Trophoblast cell (in vitro differentiated cells and primary cell): ENCODE measurements at places on chromosomes 5 and 9.

DNA sequence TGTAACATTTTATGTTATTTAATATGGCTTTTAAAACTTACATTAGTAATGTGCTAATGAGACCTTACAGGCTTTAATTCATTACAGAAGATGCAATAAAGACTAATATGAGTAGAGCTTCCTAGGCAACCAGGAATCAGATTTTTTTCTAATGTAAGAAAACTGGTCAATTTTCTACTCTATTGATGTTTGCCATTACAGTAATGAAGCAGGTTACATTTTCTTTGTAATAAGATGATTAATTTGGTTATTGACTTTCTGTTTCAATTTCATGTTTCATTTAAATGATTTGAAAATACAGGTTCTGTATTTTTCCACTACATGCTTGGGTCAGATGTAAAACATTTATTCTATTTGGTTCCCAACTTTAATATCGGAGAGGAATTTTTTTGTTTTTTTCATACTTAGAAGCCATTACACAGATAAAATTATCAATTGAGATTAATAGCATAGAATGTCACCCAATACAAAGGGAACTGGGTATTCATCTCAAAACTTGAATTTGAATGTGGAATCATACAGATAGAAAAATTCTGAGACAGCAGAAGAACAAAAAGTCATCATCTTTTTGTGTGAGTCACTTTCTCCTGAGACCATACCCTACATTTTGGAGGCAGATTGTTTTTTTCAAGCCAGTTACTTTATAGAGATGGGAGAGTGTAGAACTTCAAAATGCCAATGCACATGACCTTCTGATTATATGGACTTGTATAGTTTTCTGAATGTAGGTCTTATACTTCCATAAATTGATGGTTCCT is 133.6 kb upstream of the HMHB1 start:
- H3K27ac ChIP-seq: no peak overlapping the region
- no peaks in the 10 kb centered on the region for H3K27me3 ChIP-seq
- no peaks in the 10 kb centered on the region for H3K4me1 ChIP-seq
- H3K36me3 ChIP-seq: no peaks in the 10 kb centered on the region
- DNase-seq: no peak

DNA sequence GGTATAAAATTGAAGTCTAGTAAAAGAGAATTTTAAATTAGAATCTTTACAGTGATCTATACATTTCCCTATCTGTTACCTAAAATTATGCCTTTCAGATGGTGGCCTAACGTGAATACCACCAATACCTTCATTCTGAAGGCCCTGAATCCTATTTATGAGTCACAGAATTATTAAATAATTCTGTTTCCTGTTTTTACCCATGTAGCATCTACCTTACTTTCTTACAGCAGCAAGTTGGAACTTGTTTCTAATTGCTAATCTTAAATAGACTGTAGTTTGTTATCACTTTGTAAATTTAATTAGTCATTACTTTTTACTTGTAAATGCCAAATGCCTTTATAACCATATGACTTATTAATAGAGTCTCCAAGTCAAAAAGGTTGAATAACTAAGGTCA is 135.0 kb downstream of the PDE4D start:
- no peak overlapping the region for H3K4me3 ChIP-seq
- H3K27ac ChIP-seq: no peak overlapping the region
- H3K4me1 ChIP-seq: no peaks in the 10 kb centered on the region
- H3K36me3 ChIP-seq: no peaks in the 10 kb centered on the region

- no peaks in the 10 kb centered on the region for H3K27me3 ChIP-seq
- no peak for DNase-seq
- H3K4me1 ChIP-seq: no peaks in the 10 kb centered on the region
- no peak overlapping the region for H3K27ac ChIP-seq
- H3K4me3 ChIP-seq: no peak overlapping the region
- no peaks in the 10 kb centered on the region for H3K36me3 ChIP-seq
These were observed 111.1 kb downstream of the SGCD start for GRCh38 chr5:156438076-156438475.

DNA sequence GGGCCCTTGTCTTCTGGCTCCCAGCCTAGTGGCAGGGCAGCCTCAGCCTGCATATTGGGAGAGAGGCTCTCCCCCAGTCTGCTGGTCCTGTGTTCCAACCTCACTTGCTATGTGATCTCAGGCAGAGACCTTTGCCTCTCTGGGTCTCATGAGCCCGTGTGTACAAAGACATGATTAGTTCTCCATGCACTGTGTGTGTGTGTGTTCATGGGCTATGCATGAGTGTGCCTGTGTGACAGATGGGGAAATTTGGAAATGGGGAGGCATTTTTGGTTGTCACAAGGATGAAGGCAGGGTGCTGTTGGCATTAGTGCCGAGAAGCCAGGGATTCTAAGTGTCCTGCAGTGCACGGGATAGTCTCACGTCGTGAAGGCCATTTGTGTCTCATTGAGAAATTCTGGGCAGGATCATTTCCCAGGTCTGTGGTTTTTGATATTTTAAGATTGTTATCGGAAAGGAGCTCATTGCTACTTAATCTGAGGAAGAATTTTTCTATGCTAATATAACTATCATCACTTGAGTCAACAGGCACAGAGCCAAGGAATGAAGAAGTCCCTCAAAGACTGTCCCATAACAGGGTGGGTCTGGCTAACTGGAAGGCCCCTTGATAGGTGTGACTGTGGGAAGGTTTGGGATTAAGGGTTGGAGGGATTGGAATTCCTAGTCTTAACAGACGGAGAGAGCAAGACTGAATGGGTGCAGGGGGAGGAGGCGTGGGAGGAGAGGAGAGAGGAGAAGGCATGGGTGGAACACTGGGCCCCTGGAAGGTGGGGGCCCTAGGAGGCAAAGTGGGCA is 168.5 kb downstream of the RGS3 start:
- H3K4me1 ChIP-seq: peaks cover 22% of the 10 kb centered on the region
- H3K27ac ChIP-seq: no peak overlapping the region
- H3K27me3 ChIP-seq: no peaks in the 10 kb centered on the region
- no peak overlapping the region for H3K4me3 ChIP-seq

GRCh38 chr5:131254741-131255140 is 9.1 kb upstream of the CDC42SE2 start:
- H3K4me3 ChIP-seq: no peak overlapping the region
- no peaks in the 10 kb centered on the region for H3K27me3 ChIP-seq
- H3K36me3 ChIP-seq: no peaks in the 10 kb centered on the region
- peaks cover 2% of the 10 kb centered on the region for H3K4me1 ChIP-seq
- H3K27ac ChIP-seq: no peak overlapping the region
